ENCODE measurements at places on chromosomes 2 and 18.

- no peak for DNase-seq
Observed at GRCh38 chr2:25265802-25266201, 75.9 kb downstream of the DNMT3A start.

- no peak for DNase-seq
Observed at GRCh38 chr2:32532961-32533360, 94.9 kb upstream of the TTC27 start.

- no peak for DNase-seq
Observed at GRCh38 chr2:97713296-97714083, at the start of gene ZAP70. Gene ZAP70 (plus strand): TSS chr2:97713576. CDS start chr2:97724037, 10,461 bp downstream.

DNA sequence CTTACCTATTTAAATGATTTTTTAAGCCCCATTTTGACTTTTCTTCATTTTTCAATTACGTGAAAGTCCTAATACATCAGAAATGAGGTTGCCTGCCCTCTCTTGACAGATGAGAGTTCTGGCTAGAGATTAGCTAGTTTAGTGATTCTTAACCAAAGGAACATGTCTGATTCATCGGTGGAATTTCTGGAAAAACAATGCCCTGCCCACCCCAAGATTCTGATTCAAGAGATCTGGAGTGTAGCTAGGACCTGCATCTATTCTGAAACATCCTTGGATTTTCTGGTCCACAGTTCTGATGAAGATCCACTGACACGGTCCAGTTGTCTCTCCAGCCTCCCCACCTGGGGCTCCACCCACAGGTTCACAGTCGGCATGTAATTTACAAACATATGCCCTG is 111.2 kb downstream of the KLF7 start:
- DNase-seq, result no peak

- no peak for DNase-seq
Observed at GRCh38 chr18:40423291-40423690, 1531.7 kb upstream of the PIK3C3 start.

GRCh38 chr18:34222307-34223163 is 2.2 kb downstream of the NOL4 start:
- peak; percentile 53 for DNase-seq

DNA sequence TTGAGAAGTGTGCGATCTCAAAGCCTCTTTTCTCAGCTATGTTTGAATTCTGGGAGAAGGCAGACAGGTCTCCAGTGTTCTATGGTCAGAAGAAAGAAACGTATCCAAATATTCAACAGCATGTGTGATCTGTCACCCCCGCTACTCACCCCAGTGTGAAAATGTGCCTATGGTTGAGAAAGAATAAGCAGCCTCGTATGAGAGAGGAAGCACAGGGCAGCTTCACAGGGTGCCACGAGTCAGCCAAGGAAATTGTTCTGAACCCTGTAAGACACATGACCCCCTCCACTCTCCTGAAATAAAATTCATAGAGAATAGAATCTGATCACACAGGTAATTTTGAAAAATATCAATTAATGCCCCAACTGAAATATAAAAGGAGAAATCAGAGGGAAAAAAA is 8.0 kb upstream of the SF3B1 start:
- DNase-seq, result no peak

- no peak for DNase-seq
Observed at GRCh38 chr2:207180741-207181140, 15.0 kb upstream of the KLF7 start.

DNA sequence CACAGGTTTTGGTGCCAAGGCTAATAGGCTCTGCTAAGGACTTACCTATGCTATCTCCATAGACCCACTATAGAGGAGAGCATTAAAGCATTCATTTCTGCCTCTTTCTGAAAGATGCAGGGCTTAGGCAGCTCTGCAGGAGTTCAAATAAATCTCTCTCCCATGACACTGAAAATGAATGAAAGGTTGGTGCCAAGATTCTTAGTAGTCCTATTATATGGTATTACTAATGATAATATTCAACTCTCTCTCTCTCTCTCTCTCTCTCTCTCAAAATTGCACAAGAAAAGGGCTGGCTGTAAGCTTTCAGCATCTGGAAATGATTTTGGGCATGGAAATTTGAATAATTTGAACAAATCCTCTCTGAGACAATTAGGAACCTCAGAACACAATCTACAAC is 433.7 kb downstream of the MBD2 start:
- DNase-seq, result no peak

GRCh38 chr2:139293992-139294548 is 513.9 kb upstream of the NXPH2 start:
- no peak for DNase-seq

- DNase-seq, result no peak
Observed at GRCh38 chr2:31831585-31831984, 179.2 kb downstream of the MEMO1 start.

DNA sequence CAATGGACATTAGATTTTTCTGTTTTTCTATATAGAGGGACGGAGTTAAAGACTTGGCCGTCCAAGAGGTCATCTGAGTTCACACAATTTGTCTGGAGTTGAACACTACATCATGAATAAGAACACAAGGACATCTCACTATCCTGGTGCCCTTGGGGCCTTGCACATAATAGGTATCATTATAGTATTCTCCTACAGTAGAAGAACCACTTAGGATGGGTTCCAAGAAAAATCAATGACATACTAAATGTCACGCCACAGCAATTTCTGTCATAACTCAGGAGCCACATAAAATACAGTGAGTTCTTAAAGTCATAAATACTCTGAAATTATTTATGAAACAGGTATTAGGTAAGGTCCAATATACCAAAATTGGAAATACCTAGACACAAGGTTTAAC is 154.4 kb downstream of the NCKAP5 start:
- DNase-seq, result no peak

DNA sequence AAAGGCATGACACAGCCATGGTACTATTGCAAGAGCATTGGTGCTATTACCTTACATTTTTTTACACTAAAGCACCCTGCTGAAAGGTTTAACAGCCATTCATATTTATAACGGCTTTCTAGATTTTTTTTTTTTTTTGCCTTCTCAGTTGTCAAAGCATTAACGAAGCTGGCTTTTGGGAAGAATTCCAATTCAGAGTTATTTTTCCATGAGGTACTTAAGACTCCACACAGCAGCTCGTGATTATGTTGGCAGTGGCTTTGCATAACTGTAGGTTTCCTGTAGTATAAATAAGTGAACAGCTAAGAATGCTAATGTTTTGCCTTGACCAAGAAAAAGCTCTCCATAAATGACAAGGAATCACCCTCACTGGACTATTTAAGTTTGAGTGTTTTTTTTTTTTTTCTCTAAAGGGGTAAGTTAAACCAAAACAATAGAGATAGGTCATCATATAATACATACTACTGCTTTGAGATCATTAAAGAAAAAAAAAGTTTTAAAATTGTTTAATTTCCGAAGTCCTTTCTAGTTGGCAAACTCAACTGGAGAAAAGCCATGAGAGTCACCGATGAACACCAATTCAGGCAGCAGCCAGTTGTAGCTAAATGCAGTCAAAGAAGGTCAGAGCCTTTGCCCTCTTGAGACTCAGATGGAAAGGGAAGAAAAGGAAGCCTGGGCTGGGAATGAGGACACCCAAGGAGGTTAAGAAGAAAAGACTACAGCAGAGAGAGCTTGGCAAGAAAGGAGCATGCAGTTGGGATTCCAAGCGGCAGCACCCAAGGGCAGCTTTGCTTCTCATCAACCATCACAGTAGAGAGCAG is 187.4 kb upstream of the NCKAP5 start:
- no peak for DNase-seq

GRCh38 chr2:127873707-127874303 is 12.0 kb downstream of the AMMECR1L start:
- DNase-seq, result no peak

GRCh38 chr2:139992078-139992477 is 1211.9 kb upstream of the NXPH2 start:
- DNase-seq, result no peak

Measured in kidney capillary endothelial cell (primary cell).